ENCODE measurements at places on chromosomes 5 and 9.
A peak's percentile ranks its signal among the peaks of the same experiment; 100 is the strongest.

DNA sequence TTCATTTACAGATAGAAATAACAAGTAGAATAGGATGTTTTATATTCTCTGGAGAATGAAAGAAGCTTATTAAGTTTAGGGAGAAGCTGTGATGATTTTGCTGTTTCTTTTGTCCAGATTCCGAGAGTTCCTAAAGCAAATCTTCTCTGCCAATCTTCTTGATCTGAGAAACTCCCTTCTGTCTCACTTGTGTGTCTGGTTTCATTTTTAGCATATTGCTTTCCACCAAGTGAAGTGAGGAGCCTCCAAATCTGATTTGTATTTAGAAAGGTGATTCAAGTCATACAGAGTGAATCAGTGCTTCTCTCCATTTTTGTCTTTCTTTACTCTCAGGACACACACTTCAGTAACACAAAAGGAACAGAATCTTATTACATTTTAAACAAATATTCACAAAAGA lies 48.4 kb downstream of the STX17 start:
- no peak for DNase-seq

GRCh38 chr5:78576376-78576775 lies 72.2 kb downstream of the LHFPL2 start:
- DNase-seq = no peak

DNA sequence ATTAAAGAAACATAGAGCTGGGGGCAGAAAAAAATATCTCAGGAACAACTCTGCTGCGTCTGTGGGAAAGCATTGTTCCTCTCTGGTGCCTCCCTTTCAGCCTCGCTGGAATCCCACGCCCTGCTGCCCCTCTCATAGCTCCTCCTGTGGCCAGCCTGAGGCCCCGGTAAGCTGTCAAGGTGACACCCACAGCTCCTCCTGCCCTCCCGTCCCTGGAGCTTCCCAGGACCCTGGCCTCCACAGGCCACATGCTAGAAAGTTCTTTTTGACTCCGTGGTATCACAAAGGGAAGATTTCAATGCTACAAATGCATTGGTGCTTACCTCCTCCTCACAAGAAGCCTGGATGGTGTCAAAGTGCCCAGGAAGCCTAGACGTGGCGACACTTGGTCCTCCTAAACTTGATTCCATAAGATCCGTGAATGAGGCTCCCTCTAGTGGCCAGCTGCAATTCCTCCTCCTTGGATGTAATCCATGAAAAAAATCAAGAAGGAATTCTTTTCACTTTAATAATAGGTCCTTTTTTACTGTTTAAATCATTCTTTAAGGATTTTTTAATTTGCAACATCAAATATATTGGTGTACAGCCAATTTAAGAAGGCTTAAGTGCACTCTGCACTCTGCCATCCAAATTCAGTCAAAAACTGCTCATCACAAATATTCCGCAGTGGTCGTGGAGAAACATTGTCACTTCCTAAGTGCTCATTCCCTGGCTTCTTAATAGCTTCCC lies 104.9 kb downstream of the CFAP90 start:
- DNase-seq = peak; percentile 18

GRCh38 chr5:35664584-35664983 lies 46.9 kb downstream of the SPEF2 start:
- DNase-seq = no peak

DNA sequence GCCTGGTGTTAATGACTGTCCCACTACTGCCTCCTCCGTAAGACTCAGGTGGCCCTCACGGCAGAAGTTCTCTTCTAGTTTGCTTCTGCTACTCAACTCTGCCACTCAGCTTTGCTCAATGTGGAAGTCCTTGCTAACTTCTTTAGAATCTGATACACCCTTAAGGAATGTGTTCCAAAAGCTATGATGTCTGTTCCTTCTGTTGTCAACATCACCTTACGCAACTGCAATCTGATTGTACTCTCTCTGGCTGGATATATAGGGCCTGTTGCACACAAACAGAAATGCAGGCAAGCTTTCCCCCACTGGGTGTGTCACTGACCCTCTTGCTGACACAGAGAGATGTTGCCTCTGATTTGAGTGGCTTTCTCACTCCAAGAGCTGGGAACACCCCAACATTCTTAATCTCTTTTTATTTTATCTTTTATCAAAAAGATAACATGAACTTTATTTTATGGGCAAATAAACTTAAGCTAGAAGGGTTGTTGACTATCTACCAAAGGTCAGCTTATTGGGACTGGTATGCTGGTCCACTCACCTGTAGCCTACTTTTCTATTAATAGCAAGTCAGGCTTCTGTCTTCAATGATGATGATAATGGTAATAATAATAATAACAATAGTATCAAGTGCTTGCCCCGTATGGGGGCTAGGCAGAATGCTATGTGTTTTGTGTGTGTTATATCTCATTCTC lies 25.2 kb downstream of the TMEM252 start:
- no peak for DNase-seq

GRCh38 chr9:71793386-71794105 lies 25.2 kb upstream of the CEMIP2 start:
- no peak for DNase-seq

- no peak for DNase-seq
Measured at GRCh38 chr5:33539212-33539611, 98.4 kb downstream of the TARS1 start.

- no peak for DNase-seq
Measured at GRCh38 chr9:131714161-131714646, 25.7 kb downstream of the RAPGEF1 start.

DNA sequence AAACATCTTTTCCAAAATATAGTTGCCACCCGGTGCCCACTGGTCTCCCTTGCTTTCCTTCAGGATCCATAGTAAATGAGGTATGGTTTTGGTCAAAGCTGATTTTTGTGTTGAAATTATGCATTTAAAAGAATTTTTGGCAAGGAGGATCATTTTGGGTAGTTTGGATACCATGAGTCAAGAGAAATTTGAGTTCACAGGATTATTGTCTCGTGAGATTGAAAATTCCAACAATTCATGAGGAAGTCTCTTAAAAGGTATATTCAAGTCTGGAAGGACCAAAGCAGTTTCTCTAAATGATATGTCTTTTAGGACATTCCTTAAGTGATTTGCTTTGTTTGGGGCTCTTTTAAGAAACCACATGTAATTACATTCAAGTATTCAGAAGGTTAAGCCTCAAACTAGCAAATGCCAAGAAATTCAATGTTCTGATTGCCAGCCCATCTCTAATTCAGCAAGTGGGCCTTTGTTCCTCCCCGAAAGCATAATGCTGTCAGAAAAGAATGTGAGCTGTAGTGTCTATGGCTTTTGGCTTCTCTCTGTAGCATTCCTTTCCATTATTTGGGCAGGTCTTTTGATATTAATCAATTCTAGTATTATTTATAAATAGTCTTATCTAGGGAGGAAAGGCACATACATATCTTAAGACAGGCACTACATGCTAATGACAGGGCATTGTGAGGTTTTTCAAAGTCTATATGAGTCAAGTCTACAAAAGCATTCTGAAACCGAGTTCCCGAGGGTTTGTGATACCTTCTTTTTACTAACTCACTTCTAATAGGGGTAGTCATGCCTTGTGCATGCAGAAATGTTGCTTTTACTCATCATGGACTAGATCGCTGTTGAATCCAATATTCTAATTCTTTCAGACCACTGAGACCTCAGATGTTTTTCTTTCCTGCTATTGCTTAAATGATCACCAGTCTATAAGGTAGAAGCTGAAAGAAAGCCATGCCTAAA lies 453.9 kb downstream of the ENC1 start:
- DNase-seq = no peak

GRCh38 chr5:92761585-92761984 lies 819.4 kb downstream of the NR2F1-AS1 start:
- DNase-seq = no peak

All from CD4-positive, alpha-beta T cell treated with Interleukin-4 for 1 hour (primary cell).